GM10248 (cell line): ENCODE measurements at places on chromosomes 12 and 14.

DNA sequence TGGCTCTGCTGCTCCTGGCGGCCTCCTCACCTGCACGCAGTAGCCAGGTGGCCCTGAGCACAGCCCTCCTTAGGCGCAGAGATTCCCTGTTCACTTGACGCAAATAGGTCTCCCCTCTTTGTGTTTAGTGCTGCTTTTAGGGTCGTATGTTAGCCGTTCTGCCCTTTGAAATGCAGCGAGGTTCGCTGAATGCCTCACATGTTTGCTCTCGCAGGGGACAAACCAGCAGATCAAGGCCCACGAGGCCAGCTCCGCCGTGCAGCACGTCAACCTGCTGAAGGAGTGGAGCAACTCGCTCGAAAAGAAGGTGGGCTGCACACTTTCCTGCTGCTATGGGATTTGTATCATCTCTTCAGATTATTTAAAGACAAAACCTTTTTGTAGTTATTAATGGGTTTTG, 31.4 kb upstream of the AMN start:
- no peak for DNase-seq

GRCh38 chr12:105831372-105831771, 307.4 kb downstream of the NUAK1 start:
- DNase-seq: no peak

DNA sequence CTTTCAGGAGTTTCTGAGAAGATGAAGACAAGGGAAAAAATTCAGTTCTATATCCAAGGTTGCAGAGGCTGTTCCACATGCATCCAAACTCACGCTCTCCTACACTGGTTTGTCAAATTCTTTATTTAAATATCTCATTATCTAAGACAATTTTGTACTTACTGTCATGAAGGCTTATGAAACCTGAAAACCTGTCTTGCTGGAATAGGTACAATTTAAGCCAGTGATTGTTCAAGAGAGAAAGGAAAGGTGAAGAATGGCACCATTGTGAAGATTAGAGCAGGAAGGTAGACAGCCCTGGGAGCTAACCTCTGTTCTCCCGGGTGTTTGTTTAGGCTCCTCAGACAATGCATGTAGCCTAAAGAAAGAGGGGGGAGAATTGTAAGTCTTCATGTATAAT, 315.1 kb upstream of the PRKD1 start:
- DNase-seq: no peak

GRCh38 chr12:45458238-45458637, 242.3 kb downstream of the ANO6 start:
- no peak for DNase-seq

GRCh38 chr12:7431993-7432685, 11.8 kb downstream of the CD163L1 start:
- no peak for DNase-seq

- DNase-seq: no peak
These were observed 173.2 kb downstream of the CAND1 start for GRCh38 chr12:67442347-67442841.

- DNase-seq: no peak
These were observed 1.6 kb upstream of the CLEC14A start for GRCh38 chr14:38257507-38257906.

GRCh38 chr12:53602176-53602864, 23.9 kb downstream of the ATF7 start:
- DNase-seq: no peak

DNA sequence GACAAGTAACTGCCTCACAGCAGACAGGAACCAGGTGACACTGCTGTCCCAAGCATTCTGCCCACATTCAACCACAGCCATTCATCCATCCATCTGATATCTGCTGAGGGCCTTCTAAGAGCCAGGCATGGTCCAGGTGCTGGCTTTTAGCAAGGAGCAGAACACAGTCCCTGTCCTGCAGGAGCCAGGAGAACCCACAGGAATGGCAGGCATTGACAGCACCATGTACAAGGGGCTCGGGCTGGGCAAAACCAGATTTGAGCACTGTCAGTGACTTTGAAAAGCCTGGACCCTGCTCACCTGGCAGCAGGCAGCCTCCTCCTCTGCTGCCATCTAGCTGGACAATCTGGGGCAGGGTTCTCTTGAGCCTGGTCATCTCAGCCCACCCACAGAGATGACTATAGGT, 137.0 kb downstream of the ZFP36L1 start:
- DNase-seq: no peak

GRCh38 chr12:109879351-109880042, 844 bp downstream of the GLTP start:
- DNase-seq: no peak

DNA sequence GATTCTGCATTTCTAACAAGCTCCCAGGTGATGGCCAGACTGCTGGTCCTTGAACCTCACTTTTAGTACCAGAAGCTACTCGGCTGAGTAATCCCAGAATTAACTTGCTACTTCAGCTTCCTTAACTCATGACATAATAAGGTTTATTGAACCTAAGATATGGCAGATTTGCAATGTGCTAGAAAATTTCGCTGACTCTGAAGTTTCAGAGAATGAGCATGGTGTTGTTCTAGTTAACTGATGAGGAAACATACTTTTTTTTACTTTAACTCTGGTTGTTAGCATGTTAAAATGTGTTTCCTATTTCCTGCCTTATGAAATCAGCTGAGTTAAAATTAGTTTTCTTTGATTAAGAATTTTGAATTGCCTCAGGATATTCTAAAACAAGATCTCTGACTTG, 23.1 kb upstream of the COX16 start:
- DNase-seq: no peak

DNA sequence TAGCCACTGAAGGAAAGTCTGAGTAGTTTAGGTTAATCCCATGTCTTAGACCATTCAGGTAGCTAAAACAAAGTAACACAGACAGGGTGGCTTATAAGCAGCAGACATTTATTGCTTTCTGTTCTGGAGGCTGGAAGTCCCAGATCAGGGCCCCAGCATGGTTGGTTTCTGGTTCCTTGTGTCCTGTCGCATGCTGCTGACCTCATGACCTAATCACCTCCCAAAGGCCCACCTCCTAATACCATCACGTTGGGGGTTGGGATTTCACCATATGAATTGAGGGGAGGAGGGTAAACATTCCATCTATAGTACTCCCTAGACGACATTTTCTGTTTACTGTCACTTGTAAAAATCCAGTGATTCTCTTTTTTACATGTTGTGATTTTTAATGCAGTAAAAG, 148.6 kb downstream of the FBXL14 start:
- DNase-seq: no peak

DNA sequence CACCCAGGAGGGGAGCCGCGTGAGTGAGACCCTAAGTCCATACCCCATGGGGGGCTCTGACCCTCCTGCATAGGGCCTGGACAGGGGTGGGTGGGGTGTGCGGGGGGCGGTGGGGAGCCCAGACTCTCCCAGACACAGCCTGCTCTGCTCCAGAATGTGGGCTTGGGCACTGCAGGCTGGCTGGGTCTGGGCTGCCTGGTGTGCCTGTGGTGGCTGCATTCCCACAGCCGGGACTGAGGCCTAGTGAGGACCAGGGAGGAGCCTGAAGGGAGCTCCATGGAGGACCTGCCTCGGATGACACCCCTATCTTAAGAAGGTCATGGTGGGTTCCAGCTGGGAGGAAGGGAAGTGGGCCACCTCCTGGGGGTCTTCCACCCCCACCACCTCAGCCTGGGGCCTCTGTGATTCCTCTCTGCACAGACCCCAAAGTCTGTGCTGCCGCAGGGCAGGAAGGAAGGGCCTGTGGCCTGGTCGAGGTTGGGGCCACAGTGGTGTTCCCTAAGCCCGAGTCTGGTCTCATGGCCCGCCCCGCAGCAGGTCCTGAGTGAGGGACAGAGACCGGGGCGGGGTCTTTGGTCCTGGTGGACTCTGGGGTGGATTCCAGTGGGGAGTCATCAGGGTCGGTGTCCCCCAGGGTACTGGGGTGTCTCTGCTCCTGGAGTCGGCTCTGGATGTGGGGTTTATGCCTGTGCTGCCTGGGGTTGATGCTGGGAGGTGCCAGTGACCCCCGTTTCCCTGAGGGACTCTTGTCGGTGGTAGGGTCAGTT, 392.3 kb downstream of the TMEM121 start:
- no peak for DNase-seq

- DNase-seq: no peak
These were observed 79.0 kb downstream of the GAS2L3 start for GRCh38 chr12:100652488-100652887.

- DNase-seq: no peak
These were observed 13.6 kb upstream of the AMN start for GRCh38 chr14:102908766-102909455.

DNA sequence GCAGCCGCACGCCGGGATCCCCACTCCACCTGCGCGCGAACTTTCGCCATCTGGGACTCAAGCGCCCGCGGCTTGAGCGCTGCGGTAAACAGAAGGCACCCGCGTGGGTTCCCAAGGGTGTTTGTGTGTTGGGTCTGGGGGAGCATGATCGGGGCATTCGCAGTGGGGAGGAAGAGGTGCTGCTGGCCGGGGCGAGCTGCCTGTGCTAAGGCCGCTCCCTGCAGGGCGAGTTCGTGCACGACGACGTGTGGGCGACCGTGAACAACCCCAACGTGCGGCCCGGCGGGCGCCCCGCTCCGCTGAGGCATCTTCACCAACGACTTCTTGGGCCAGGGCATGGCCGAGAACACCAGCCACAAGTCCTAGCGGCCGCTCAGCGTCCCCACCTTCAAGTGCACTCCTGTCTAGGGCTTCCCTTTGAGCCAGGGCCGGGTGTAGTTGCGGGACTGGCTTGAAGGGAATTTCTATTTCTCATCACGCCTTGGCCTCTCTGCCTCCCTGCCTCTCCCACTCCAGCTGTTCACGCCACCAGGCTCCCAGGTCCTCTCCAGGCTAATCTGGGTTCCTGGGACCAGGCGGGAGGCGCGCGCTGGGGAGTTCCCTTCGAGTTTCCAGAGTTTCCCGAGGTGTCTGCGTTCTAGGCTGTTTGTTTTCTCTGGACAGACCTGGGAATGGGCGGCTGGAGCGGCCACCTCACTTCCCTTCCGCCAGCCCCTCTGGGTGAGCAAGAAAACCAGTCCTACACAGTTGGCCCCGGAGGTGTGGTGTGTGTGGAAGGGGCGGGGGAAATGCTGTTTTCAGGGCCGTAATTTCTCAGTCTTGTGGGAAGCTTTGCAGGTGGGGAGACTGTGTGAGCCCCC, 417.8 kb upstream of the TMTC1 start:
- DNase-seq: no peak

DNA sequence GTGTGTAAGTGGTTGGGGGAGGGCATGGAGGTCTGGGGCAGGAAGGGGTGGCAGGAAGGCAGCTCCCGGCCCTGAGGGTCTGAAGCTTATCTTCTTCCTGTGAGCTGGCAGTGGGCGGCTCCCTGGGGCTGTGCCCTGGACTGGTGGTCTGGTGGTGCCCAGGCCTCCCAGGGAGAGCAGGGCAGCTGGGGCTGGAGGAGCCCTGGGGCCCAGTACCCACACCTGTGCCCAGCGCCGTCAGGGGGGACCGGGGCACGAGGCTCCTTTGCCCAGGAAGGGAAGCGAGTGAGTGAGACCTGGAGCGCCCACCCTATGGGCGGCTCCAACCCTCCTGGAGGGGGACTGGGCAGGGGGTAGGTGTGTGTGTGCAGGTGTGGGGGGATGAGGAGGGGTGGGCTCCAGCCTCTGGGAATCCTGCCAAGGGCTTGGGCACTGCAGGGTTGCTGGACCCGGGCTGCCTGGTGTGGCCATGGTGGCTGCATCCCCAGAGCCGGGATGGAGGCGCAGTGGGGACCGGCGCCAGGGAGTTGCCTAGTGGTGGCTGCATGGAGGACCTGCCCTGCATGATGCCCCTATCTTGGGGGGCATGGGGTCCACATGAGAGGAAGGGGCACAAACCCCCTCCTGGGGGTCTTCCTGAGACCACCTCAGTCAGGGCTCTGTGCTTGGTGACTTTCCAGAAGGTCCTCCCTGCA, 353.6 kb downstream of the TMEM121 start:
- DNase-seq: no peak

DNA sequence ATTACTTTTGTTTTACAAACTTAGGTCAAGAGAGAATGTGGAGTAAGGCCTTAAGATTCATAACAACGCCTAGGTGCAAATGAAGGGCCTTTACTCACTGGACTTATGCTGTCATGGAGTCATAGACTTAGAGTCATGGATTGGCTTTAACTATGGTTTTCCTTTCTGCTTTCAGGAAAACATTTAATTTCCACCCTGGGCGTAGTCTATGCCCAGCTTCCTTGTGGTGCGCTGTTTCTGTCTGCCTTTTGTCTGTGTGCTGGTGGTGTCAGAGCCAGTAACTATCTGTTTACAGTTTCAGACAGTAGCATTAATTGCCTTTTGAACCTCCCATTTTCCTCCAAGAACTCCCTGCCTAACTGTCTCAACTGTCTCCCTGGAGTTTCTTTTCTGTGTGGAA, 31.8 kb upstream of the COX6A1 start:
- no peak for DNase-seq

DNA sequence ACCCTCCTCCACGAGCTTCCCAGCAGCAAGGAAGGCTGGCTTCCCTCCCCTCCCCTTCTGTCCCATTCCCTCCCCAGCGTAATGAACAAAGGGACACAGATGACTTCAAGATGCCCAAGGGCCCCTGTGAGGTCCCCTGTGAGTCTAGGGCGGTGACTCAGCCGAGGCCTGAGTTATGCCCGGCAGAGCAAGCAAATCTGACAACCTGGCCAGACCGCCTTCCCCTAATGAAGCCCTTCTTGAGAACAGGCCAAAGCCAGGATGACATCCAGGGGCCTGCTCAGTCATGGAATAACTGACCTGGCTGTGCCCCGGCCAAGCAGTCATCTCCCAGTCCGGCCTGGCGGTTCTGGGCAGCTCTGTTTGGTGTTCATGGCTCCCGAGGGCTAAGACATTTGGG, 89.2 kb downstream of the DICER1 start:
- DNase-seq: no peak

DNA sequence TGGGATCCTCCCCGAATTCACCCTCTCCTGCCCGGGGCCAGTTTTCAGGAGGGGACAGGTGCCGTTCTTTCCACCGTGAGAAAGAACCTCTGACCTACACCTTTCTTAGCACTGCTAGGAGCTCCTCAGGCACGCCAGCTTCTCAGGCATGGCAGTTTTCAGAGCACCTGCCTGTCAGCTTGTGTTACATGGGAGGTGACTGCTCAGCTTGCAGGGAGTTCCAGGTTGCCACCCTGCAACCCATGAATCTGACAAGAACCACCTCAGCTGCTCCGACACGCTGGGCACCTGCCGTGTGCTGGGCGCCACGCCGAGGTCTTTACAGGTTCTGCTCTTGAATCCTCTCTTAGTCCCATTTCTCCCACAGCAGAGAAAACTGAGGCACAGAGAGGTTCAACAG, 12.9 kb downstream of the BRI3BP start:
- DNase-seq: no peak

- no peak for DNase-seq
These were observed 239.0 kb downstream of the FBXL14 start for GRCh38 chr12:1355396-1355795.

GRCh38 chr12:65778258-65779090, 45.8 kb upstream of the HMGA2 start:
- no peak for DNase-seq
